Activated CD8-positive, alpha-beta memory T cell treated with anti-CD3 and anti-CD28 coated beads for 24 hours (primary cell): ENCODE measurements at places on chromosomes 4 and X.

DNA sequence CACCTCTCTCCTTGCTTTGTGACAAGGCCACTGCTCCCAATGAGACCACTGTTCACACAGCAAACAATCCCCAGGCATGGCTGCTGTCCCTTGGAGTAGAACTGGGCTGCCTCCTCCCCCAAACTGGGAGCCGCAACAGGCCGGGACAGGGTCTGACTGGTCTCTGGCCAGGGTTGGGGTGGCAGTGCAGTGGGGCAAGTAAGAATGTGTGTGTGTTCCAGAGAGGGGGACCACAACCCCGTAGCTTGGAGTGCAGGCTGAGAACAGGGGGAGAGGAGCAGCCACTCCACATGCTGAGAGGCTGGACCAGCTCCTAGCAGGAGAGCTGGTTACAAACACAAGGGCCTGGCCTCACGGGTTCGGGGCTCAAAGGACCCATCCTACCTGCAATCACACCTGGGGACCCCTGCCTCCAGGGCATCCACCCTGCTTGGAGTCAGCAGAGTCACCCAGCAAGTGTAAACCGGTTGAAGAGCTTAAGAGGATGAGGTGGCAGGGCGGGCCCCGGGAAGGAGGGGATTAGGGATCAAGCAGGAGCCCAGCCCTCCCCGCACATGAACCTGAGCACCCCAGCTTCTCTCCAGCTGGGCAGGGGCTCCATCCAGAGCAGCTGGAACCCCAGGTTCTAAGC, 3.8 kb upstream of the ZNF185 start:
- no peak for DNase-seq

- DNase-seq: no peak
These were observed 72.5 kb downstream of the FGF13 start for GRCh38 chrX:138638996-138639395.

DNA sequence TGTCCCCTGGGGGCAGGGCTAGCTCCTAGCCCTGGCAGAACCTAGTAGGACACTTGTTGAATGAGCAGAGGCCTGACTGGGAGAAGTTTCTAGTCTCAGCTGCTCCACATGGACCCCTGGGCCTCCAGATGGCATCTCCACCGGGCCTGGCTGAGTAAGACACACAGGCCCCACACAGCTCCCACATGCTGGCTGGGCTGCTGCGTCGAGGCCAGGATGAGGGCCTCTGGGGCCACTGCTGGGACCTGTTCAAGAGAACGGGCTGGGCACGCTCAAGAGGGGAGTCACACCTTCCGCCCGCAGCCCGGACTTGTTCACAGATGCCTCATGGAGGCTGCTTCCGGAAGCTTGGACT, 4.2 kb upstream of the HGFAC start:
- DNase-seq: no peak

DNA sequence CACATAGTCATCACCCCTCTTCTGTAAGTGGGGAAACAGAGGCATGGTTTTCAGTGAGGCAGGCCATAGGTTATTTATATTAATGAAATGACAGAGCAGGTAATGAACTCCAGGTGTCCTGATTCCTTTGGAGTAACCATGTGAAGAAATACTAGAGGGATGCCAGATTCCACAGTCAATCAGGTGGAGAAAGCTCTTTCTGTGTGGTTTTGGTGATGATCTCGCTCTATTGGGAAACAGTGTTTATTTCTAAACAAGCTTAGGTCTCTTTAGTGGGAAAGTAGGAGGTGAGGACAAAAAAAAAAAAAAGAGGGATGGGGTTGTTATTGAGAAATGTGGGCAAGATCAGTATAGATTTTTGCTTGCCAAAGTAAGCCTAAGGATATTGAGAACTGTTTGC, 12.2 kb downstream of the DOCK11 start:
- DNase-seq: no peak

DNA sequence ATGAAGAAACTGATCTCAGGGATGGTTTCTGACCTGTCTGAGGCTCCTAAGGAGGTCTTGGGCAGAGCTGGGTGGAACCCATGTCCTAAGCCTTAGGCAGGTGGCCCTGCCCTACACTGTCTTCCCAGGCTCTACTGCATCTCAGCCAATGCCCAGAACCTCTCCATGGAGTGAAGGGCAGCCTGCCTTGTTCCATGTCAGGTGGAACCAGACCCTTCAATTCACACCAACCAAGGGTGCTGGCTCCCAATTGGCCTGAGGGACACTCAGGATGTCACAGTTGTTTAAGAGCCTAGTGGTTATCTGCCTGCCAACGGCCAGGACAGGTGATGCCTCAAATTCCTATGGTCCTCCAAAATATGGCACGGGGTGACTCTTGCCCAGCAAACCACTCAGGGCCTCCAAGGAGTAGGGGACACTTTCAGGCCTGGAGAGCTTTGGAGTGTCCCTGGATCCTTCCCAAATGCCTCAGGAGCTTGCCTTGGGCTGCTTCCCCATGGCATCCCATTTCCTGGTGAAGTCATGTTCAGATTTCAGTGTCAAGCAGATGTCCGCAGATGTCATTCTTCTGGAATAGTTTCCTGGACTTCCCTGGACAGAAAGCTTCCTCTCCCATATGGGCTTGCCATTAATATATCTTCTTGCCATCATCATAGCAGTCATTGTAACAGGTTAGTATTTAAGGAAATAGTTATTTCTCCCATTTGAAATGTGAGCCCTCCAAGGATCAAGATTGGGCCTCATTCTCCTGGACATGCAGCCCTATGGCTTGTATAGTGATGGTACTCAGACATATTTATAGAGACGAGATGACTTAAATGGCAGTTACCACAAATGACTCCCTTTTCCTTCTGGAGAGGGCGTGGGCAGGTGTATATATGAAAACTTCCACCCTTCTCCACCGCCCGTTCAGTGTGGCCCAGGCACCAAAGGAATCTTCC, 67.1 kb downstream of the MED28 start:
- no peak for DNase-seq

- no peak for DNase-seq
These were observed 24.4 kb upstream of the SLC25A43 start for GRCh38 chrX:119374736-119375135.

DNA sequence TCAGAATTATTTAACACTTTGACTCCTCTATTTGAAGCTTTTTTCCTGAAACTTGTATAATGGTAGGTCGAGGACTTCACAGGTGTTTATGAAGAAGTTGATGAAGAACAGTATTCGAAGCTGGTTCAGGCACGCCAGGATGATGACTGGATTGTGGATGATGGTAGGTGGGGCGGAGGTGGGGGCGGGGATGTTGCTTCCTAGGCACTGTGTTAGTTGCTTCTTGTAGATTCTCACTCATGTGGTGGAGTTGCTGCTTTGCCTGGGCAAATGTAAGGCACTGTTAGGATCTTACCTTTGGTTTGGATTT, 9.4 kb downstream of the POLA1 start:
- DNase-seq: no peak
